ENCODE measurements at places on chromosomes 3 and 15.
A peak's percentile ranks its signal among the peaks of the same experiment; 100 is the strongest.

DNA sequence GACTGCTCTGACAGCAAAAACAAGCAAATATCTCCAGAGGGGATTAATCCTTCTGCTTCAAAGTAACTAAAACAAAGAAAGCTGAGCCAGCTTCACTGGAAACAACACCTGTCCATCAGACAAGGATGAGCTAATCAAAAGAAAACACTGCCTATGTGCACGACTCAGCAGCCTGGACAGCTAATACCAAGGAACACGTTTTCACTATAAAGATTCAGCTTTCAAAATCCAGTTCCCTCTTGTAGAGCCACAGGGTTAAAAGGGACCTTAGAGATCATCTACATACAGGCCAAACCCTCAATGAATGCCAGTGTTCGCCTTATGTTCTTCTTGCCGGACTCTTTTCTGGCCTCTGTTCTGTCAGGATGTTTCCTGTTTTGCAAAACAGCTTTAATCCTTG, 6.9 kb downstream of the TUSC7 start:
- DNase-seq = no peak

DNA sequence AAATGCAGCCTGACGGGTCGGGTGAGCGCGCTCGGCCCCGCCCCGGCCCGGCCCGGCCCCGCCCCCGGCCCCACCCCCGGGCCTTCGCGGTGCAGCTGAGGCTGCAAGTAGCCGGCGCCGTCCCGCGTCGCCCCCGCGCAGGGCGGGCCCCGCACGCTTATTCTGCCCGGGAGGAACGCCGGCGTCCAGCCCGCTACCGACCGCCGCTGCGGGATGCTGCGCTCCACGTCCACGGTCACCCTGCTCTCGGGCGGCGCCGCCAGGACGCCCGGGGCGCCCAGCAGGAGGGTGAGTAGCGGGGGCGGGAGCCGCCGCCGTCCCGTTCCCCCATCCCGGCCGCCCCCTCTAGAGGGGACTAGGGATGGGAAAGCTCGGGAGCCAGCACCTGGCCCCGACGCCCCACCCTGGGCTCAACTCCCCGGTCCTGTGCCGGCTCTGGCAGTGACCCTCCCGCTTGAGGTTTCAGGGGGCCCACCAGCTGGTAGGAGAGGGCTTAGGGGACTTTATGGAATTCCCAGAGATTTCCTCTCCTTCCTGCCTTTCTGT, at the start of gene MYZAP:
Gene MYZAP, plus strand, starts transcription at position 83 of the 546 bp plus-strand sequence. Its CDS starts 131 bp downstream, at position 214.
- peak; percentile 80 for DNase-seq

GRCh38 chr15:60551781-60552161, 72.8 kb upstream of the ICE2 start:
- no peak for DNase-seq

- DNase-seq = no peak
Measured at GRCh38 chr3:12752809-12753208, 6.2 kb downstream of the TMEM40 start.

DNA sequence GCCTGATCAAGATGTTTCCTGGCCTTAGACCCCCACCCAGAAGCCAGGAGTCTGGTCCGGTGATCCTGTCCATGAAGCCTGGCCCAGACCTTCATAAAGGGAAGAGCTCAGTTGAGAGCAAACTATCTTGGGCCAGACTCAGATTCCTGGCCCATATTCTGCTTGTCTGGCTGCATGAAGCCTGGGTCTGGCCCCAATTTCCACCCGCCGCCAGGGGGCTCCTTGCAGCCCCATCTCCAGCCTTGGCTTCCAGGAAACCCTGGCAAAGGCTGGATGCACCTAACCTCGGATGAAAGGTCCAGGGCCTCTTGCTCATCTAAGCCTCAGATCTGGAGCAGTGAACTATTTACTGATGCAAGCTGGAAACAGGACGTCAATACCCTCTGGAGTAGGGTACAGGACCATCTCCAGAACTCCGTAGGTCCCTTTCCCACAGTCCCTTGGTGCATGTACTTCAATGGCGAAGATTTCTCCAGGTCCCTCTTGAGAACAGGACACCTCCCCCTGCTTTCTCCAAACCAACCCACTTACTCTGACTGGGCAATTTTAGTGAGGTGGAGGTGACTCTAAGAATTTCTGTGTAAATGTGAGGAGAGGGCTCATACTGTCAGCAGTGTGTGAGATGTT, 5.6 kb downstream of the FOXL2 start:
- peak; percentile 71 for DNase-seq
